ENCODE measurements at places on chromosomes 3 and 15.

- peak; percentile 3 for DNase-seq
Observed at GRCh38 chr3:96863129-96863740, 48.8 kb downstream of the EPHA6 start.

DNA sequence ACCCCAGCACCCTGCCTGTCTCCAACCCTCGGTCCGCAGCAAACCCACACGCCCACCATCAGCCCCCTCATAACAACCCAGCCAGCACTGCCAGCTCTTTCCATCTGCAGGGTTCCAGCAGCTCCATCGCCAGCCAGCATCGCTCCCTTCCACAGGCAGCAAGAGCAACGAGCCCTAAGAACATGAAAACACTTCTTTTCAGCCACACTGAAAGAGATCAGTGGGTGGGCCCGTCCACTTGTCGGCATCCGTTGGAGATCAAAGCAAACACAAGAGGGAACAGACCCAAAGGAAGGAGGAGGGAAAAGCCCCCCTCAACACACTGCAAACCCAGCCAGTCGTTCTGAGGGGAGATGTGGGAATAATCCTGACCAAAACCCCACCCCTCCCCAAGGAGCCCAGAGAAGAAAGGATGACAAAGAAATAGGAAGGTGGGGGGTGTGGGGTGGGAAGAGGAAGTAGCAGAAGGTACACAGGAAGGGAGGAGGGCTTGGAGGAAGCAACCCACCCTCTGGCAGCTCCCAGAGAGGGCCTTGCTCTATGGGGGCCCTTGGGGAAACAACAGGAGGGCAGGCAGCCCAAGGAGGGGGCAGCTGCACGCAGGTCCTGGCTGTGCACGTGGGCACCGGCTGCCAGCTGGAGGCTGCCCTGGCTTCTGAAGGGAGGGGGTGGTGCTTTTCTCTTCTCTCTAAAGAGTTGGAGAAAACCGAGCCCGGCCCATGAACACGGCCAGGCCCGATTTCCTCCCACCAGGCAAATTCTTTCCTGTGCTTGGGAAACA lies 473.6 kb upstream of the PROK2 start:
- DNase-seq: no peak

DNA sequence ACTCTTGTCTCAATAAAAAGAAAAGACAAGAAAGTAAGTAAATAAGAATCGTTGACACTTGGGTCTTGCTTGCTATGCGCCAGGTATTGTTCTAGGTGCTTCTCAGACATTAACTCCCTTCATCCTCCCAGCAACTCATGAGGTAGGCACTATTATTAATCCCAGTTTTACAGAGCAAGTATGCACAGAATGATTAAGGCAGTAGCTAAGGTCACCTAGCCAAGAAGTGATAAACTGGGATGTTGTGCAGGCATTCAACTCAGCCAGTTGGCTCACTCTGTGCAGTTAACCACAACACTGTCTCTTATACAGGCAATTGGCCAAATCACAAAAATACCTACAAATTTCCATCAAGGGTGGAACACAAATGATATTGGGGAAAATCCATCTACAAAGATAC lies 1.7 kb upstream of the C3orf33 start:
- no peak for DNase-seq

GRCh38 chr3:116433552-116433951 lies 11.7 kb downstream of the LSAMP start:
- DNase-seq: no peak

DNA sequence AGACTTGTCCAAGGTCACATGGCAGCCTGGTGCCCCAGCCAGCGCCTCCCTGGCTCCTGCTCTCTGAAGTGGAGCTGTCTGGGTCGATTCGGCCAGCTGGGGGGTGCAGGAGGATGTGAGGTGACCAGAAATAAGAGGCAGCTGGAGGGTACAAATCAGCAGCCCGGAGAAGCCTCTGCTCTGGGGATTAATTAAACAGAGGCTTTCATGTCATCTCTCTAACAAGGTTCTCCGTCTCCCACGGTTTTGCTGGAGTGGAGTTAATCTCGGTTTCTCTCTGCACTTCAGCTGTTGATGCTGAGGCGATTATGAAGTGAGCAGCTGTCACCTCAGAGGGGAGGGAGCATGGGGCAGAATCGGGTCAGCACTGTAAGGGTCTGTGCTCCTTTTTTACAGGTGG lies 236.8 kb downstream of the TLE3 start:
- no peak for DNase-seq

GRCh38 chr3:12780751-12781150 lies 15.7 kb upstream of the CAND2 start:
- no peak for DNase-seq

DNA sequence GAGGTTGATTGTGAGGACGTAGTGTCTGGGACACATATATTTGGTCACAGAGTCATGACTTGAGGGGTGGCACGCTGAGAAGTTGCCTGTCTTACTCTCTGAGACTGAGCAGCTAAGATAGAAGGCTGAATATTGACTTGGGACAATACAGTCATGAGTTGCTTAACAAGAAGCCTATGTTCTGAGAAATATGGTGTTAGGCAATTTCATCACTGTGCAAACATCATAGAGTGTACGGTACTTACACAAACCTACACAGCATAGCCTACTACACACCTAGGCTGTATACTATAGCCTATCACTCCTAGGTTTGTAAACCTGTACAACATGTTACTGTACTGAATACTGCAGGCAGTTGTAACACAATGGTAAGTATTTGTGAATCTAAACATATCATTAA lies 30.3 kb upstream of the SPESP1 start:
- no peak for DNase-seq
